ENCODE measurements at places on chromosomes 11 and 22.

- DNase-seq, result peak; percentile 53
Measured at GRCh38 chr11:35234460-35235156, 95.6 kb downstream of the CD44 start.

GRCh38 chr11:45890886-45891550 is 5.6 kb downstream of the MAPK8IP1 start:
- DNase-seq, result no peak

DNA sequence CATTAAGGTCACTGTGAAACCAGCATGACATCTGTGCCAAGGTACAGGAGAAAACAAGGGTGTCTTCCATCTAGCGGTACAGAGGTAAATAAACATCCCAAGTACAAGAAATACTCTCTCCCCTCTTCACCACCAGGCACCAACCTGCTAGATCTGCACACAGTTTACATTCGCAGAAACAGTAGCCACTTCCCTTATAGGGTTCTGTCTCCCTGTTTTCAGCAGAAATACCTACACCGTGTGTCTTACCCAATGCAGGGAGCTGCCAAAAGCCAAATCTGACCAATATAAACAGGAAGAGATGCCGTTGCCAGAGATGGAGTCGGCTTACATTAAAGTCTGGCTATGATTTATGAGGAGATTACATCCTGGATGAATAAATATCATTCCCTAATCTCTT is 1.2 kb downstream of the SCN4B start:
- no peak for DNase-seq

DNA sequence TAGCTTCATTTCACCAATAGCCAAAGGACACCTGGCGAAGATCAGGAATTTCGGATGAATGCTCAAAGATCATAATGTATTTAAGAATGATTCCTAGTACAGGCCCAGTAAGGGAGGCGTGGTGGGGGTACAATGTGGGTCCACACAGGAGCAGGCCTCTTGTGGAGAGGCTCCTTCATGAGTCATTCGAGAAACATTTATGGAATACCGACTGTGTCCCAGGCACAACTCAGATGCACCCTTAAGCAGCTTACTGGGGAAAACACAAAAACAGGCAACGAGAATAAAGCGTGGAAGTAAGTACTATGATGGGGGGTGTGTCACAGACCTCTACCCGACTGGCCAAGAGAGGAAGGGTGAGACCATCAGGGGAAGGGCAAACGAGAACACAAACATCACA is 44.5 kb downstream of the SMCO4 start:
- DNase-seq, result peak; percentile 92

DNA sequence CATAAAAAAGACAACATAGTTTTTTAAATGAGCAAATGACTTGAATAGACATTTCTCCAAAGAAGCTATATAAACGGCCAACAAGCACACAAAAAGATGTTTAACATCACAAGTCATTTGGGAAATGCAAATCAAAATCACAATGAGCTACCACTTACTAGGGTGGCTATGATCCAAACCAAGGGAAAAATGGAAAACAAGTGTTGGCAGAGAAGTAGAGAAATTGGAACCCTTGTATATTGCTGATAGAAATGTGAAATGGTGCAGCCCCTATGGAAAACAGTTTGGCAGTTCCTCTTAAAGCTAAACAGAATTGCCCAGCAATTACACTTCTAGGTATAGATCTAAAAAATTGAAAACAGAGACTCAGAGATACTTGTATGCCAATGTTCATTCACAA is 29.0 kb downstream of the PAMR1 start:
- DNase-seq, result no peak

DNA sequence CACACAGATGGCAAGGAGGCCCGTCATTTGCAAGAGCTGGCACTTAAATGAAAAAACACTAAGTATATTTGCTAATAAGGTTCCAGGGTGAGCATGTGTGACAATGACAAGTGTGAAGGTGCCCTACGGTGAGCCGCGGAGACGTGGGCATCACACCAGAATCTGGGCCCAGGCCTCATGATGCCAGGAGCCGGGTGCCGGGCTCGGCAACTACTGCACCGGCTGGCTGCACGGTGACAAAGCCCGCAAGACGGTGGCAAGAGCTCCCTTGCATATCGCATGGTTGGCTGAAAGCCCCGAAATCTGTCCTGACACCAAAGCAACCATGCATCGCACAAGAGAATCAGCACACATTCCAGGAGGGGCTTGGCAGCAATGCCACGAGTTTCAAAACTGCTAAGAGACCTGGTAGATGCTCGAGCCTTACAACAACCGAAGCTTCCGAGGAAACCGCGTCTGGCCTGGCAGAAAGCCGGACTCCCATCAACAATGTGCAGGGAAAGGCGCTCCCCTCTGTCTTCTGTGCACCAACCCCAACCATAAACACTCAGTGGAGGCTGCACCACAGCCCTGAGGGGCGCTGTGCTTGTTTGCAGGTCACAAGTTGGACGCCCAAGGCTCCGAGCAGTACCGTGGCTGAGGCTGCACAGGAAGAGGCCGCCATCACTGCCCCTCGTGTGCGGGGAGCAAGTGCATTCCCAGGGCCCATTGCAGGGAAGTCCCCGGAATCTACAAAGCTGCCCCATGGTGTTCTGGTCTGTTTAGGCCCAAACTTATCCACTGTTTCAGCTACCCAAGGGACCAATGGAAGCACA is 339.7 kb downstream of the CTTN start:
- no peak for DNase-seq

GRCh38 chr11:43802509-43802908 is 78.1 kb upstream of the ALKBH3 start:
- no peak for DNase-seq

- no peak for DNase-seq
Measured at GRCh38 chr11:41379084-41379483, 80.4 kb downstream of the LRRC4C start.

DNA sequence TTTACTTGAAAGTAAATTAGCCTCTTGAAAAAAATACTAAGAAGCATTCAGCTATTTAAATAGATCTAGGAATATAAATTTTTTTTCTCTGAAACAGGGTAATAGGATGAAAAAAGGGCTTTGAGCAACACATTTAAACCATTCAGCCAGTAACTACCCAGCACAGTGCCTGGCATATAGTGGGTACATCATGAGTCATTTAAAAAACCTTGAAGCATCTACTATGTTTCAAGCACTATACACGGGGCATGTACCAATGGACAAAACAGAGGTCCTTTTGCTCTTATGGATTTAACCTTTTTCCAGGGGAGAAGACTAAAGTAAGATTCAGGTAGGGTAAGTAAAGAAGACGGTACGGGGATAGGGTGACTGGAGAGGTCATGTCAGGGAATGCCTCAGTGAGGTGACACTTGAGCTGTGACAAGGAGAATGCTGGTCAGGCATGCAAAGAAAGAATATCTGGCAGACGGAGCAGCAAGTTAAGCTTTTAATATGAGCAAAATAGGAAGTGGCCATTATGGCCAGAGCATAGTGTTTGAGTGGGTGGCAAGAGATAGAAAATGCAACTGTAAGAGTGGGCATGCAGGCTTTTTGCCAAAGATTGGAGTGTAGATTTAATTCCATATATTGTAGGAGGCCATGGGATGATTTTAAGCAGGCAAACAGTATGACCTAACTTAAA is 101.1 kb downstream of the HIPK3 start:
- no peak for DNase-seq

GRCh38 chr11:72754544-72755155 is 2.4 kb upstream of the ARAP1 start:
- DNase-seq, result no peak

- peak; percentile 73 for DNase-seq
Measured at GRCh38 chr22:30602049-30602448, 4.9 kb upstream of the TCN2 start.

- no peak for DNase-seq
Measured at GRCh38 chr11:78914503-78914902, 339.8 kb upstream of the NARS2 start.

DNA sequence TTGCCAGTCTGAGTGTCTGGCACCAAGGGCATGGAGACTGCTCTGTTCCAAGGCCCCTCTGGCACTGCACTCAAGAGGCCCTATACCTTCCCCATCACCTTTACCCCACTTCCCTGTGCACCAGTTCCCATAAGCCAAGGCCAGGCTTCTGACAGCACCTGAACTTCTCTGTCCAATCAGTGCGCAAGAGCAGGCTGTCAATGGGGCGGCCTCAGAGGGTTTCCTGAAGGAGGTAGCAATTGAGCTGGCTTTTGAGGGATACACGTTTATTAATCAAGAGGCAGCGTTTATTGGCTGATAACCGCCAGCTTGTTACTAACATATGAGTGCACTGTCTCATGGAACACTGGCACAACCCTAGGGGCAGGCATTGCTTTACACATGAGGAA is 2.1 kb downstream of the SH3BP1 start:
- no peak for DNase-seq

DNA sequence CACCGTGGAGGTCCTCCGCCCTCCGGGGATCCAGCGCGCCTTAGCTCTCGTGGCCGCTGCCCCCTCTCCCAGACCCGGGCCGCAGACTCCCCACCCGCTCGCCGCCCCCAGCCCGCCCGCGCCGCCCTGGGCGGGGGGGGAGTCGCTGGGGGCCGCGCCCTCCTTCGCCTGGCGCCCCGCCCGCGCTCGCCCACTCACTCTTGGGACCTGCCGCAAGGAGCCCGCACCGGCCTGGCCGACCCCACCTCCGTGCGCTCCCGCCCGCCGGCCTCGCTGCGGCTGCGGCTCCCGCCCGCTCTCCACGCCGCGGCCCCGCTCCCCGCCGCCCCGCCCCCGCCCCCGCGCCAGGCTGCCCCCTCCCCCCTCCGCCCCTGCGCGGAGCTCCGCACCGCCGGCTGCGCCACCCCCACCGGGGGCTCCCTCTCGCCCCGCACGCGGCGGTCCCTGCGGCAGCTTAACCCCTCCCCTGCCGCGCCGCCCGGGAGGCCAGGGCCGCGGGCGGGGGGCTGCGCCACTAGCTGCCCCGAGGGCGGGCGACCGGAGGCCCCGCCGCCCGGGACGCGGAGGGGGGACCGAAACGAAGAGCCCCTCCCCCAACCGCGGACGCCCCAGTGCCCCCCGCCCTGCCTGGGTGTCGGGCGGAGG is 724 bp upstream of the RASGRP2 start:
- no peak for DNase-seq

- peak; percentile 65 for DNase-seq
Measured at GRCh38 chr11:57566005-57566904, 1.2 kb downstream of the UBE2L6 start.

- no peak for DNase-seq
Measured at GRCh38 chr22:49751318-49751965, 76.2 kb downstream of the BRD1 start.

DNA sequence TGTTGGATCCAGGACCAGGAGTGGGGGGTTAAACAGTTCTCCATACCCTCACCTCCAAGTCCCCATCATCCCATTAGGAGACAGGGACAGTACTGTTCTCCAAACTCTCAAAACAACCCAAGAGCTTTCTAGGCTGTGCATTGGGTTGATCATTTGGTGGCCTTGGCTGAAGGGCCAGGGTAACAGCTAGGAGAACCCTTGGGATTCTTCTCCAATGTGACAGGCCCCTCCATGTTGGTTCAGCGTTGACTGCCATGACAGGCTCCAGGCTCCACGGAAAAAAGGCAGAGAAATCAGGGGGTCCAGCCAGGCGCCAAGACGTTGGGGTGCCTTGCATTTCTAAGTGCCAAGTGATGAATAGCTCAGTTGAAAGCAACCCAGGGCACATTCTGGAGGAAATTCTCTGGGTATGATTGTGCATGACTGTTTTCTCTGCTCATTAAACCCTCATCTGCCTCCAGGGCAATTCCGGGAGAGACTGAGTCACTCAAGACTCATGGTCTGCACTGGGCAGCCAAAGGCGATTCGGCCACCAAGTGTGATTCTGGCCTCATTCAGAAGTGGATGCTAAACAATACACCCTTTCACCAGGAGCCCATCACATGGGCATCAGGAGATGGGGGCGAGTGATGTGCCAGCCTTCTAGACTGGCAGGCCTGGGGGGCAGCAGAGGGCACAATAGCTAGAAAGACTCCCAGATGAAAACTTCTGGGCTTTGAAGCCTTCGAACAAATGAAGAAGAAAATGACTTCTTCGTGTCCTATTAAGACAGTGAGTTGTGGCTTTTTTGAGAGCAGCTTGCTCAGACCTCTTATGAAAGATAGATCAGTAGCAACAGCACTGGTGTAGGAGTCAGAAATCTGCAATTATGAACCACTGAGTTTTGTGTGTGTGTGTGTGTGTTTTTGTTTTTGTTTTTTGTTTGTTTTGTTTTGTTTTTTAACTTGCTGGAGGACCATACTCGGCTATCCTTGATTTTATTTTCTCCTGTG is 27.7 kb downstream of the CD44 start:
- DNase-seq, result peak; percentile 99

DNA sequence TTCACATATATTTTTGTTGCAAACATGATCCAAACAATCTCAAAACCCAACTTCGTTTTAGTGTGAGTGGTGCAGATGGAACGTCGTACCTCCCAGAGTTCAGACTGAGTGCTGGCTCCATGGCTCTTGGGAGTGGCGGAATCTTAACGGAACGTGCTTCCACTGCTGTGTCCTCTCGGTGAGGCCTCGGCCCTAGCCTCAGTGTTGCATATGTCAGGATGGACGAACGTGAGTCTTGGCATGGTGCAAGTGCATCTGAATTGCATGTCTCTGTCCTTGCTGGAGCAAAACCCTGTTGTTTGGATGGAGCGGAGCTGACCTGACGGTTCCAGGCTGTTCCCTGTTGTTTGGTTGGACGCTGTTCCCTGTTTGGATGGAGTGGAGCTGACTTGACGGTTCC is 306.8 kb downstream of the TBC1D22A start:
- DNase-seq, result no peak

- no peak for DNase-seq
Measured at GRCh38 chr11:120147094-120147949, 9.4 kb upstream of the TRIM29 start.

DNA sequence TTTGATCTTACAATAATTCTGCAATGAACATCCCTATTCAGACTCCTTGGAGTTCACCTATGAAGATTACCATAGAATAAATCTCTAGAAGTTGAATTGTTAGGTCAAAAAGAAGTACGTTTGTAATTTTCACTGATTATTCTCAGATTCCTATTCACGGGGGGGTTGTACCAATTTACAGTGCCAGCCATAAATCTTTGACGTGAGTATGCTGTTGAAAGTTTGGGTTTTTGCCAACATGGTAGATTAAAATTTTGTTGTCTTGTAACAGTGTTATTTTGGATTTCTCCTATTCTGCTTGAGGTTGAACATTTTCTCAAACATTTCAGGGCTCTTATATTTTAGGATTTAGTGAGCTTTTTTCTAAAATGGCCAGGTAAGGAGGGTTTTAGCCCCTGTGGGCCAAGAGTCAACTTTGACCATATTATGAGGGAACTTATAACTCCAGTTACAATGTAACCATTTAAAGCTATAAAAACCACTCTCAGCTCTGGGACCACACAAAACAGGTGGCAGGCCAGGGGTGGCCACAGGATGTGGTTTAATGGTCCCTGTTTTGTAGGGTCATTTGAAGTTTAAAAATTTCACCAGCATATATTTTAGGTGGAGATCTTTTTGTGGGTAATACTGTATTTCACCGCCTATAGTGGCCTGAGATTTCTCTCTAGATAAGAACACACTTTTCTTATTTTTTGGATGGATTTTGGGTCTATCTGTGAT is 25.8 kb downstream of the GGTLC2 start:
- no peak for DNase-seq

DNA sequence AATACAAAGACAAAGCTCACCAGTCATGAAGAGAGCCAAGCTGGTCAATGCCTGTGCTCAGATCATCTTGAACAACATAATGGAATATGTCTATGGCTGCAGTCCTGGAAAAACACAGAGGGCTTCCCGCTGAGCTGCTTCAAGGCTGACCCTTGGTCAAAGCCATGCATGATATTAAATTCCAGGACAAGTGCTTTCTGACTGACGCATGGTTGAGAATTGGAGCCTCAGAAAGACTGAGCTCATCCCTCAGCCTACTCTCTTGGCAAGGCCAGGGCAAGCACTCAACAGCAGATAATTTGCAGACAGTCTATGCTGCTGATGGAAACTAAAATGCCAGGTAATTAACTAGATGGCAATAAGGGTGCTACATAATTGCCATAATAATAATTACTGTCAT is 89.2 kb downstream of the GALNT18 start:
- DNase-seq, result no peak

All from renal cortical epithelial cell (primary cell).